ENCODE measurements at places on chromosomes 7 and 10. TPM values are rescaled to one million over a fixed set of nuclear protein-coding genes. Genes with fewer than 3 reads are reported as not detected.

The SKIDA1 gene
- 0.47 TPM for polyA plus RNA-seq

DNA sequence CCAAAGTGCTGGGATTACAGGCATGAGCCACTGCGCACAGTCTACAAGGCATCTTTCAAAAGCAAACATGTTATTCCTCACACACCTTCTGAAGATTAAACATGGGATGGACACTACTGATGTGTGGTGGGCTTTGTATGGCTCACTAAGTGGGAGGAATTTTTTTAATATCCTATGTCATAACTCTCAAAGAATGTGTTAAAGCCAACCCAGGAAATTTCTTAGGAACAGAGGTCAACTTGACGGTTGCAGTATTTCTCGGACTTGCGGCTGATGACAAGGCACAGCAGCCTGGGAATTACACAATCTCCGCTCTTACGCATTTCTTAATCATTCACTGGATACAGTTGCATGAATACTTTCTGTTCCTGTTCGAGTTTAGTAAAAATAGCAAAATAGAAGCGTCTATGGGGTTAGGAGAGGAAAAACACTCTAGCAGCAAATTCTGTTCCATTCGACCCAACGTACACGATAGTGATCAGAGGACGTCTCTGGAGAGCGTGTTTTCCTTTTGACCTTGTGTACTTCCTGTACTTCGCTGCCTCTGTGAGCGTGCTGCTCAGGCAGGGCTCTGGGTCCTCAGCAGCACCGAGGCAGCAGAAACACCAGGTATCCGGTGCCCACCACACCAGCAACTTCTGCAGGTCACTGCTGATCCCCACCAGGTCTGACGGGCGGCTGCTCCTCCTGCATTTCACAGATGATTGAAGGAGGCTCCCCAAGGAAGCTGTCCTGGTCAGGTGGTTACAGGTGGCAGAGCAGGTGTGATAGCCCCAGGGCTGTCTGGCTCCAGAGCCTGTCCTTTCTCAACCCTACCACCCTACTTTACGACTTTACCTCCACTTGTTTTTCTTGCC is 26.4 kb upstream of the SRGN start:
- peak; percentile 21 for DNase-seq

DNA sequence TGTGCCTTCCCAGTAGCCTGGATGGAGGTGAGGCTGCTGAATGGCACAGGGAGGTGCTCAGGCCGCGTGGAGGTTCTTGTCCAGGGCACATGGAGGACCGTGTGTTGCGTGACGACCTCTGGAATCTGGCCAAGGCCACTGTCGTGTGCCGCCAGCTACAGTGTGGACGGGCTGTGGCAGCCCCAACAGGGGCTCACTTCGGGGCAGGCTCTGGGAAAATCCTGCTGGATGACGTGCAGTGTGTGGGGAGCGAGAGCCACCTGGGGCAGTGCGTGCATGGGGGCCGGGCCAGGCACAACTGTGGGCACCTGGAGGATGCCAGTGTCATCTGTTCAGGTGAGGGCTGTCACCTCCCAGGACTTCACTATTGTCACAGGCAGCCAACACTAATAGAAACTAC is 50.2 kb upstream of the C10orf120 start:
- no peak for DNase-seq

DNA sequence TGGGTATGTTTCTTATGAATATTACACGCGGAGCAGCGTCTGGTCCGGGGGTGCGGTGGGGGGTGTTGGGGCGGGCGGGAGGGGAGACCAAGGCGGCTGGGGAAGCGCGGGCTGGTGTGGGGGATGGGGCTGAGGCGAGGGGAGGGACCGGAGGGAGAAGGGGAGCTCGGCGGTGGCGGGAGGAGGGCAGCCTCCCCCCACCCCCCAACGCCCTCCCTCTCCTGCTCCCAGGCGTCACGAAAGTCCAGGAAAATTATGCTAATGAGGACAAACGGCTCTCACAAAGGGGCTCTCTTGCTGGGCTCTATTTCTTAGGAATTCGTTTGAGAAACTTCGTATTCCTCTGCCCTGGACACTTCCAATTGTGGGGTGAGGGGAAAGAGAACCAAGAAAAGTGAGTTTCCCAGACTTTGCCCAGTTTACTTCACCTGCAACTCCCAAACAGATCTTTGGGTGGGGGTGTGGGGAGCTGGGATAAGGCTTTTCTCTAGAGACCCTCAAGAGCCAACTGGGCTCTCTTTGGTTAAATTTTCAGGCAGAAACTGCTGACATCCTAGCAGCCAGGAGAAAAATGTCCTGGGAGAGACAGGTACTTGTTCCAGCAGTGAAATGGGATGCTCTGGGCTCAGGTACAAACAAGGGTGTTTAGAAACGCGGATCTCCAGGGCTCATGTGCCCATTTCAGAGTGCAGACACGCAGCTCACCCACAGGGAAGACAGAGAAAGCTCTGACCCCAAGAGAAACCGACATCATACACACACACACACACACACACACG is 11.7 kb upstream of the HOXA2 start:
- DNase-seq, result peak; percentile 52

Data from SK-N-SH (cell line).